Bronchus fibroblast of lung (primary cell): ENCODE measurements at places on chromosomes 4 and X. TPM values are rescaled to one million over a fixed set of nuclear protein-coding genes. Genes with fewer than 3 reads are reported as not detected.

PTTG2 gene
- not detected in 2 replicates for total RNA-seq

DCLK2 gene
- 4.6 and 5.4 TPM in 2 replicates for total RNA-seq

LRAT gene
- total RNA-seq: under 0.01 and 0.34 TPM in 2 replicates

CFP gene
- under 0.01 and 0.15 TPM in 2 replicates for total RNA-seq

GAGE2A gene
- not detected in 2 replicates for total RNA-seq
